NT2/D1 (cell line): ENCODE measurements at places on chromosomes 12 and 14.

GRCh38 chr14:38291681-38292467 lies 36.0 kb upstream of the CLEC14A start:
- no peak for DNase-seq

- no peak for DNase-seq
Observed at GRCh38 chr12:46438719-46439319, 66.2 kb upstream of the SLC38A2 start.

DNA sequence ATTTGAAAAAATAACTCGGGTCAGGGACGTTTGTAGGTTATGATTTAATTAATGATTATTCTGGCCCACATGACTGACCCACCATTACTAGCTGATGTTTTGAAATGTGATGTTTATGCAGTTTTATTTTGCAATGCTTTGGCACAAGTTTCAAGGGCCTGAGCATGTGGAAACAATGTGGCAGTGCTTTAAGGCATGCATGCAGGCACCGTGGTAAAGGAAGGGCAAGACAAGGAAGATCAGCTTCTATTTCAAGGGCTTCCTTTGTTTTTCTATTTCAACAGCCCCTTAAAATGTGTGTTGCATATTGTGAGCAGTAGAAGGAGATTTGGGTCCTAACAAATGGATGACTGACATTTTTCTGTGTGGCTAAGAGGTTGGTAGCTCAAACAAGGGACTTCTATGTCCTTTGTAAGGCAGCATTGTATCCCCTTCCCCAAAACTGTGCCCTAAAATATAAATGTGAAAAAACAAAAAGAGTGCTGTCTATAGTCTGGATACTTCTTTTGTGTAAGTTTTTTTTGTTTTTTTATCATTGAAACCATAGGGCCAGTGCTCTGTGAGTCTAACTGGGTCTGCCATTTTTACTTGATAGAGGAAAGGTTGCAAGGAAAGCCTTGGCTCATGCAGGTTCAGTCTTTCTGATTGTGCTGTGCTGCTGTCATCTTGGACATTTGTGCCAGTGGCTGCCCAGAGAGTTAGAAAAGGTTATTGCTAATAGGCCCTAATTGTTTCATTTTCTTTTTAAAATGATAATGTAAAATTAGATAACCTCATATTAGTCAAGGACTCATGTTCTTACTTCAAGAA lies 103.5 kb downstream of the FGD4 start:
- DNase-seq = peak; percentile 35

GRCh38 chr14:74089251-74090020 lies 4.7 kb downstream of the LIN52 start:
- no peak for DNase-seq

- no peak for DNase-seq
Observed at GRCh38 chr14:68785534-68786490, 7.1 kb downstream of the ZFP36L1 start.

GRCh38 chr12:112168561-112168971 lies 43.2 kb downstream of the TRAFD1 start:
- no peak for DNase-seq

DNA sequence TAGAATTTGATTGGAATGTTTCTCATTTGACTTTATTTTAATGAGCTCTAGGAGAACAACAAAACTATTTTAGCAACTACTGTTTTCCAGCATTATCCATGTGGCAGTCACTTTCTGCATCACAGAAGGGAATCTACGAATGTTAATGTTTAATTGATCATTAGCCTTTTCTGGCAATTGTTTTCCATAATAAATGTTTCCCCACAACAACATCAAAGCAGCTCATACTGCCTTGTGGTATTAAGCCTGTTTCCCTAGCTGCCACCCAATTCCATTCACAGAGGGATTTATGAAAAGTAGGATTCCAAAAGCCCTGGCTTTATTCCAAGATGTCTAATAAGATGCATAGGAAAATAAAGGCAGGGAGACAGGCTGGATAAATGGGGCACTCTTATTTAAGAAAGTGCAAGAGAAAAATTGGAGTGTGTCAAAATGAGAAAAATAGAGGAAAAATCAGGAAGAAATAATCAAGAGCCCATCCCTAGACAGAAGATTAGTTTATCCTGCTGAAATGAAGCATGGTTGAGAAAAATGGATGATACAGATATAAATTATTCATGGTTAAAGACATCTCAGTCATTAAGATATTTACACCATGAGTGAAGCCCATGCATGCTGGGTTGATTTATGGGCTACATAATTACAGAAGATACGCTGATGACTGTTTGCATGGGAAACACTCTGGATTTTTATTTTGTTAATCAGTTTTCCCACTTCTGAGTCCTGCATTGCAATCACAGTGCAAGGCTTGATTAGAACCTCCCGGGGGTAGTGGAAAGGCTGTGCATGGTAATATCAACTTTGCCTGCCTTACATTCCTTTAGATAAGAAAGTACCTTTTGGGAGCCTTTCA lies 180.3 kb downstream of the HELB start:
- DNase-seq = no peak

GRCh38 chr12:115708801-115709200 lies 568.7 kb downstream of the MED13L start:
- DNase-seq = no peak

DNA sequence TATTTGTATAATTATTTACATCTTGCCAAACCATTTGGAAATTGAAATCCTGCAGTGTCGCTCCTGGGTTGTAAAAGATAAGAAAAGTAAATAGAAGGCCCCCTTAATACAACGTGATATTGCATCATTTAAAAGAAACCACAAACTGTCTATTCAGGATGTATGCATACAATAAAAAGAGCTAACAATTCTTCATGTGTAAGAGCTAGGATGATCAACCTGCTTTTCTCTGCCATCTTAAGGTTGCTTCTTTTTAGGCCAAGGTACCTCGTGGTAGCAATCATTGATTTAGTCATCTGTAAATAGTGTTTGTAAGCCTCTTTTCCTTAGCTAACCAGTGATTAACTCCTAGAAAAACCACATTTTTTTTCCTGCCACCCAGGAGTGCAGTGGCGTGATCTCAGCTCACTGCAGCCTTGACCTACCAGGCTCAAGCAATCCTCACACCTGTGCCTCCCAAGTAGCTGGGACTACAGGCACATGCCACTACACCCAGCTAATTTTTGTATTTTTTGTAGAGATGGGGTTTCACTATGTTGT lies 3.3 kb upstream of the USP44 start:
- DNase-seq = no peak

DNA sequence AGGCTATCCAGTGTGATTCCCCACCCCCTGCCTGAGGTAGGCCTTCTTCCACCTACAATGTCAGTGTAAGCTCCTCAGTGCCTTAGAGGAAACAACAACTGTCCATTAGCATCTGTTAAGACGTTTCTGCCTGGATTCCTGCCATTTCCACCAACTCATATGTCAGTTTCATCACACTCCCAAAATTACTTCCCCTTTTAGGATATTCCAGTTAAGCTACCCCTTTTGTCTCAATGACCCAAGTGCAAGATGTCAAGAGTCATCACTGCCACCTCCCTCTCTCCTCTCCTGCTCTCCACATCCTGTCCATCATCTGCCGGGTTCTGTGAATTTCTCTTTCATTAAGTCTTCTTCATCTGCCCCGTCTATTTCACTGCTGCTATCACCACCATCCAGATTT lies 189.4 kb downstream of the DPF3 start:
- no peak for DNase-seq

DNA sequence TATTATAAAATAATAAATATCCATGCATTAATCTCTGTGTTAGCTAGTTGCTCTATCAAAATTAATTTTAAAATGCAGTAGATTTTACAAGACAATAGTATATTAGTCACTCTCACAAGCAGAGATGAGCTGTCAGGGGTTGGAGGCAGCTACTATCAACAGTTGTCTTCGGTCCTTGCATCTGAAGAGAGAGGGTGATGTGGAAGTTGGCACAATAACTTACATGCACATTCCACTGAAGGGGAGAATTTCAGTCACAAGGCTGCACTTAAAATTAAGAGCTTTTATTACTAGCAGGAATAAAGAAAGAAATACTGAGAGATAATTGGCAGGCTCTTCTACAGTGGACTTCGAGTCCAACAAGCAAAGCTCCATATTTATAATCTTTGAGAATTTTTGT lies 166.9 kb upstream of the DCN start:
- no peak for DNase-seq

DNA sequence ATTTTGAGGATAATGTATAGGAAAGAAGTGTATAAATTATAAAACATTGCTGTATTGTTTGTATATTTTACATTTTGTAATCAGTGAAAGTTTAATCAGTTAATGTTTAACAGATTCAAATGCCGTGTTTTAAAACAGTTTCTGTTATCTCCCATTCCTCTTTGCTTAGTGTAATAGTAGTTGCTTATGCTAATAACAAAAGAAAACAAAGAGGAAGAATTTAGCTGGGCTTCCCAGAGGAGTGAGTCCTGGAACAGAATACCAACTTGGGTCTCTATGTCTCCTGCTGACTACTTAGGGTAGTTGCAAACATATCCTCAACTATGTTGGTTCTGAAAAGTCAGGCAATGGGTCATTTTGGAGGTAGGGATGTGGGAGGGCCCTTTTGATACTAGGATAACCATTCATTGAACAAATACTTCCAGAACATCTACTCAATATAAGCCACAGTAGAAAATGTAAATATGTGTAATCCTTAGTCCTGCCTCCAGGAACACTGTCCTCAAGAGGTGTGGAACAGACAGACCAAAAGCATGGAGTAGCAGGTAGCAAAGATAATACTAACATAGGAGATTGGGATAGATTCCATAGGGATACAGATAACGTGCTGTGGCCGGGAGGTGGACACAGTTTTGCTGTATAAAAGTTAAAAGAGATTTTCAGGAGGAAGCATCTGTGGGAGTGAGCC lies 36.1 kb upstream of the EVL start:
- no peak for DNase-seq

- no peak for DNase-seq
Observed at GRCh38 chr12:1500095-1500801, 94.1 kb downstream of the FBXL14 start.

- DNase-seq = no peak
Observed at GRCh38 chr12:75571204-75571603, 59.8 kb upstream of the KRR1 start.

DNA sequence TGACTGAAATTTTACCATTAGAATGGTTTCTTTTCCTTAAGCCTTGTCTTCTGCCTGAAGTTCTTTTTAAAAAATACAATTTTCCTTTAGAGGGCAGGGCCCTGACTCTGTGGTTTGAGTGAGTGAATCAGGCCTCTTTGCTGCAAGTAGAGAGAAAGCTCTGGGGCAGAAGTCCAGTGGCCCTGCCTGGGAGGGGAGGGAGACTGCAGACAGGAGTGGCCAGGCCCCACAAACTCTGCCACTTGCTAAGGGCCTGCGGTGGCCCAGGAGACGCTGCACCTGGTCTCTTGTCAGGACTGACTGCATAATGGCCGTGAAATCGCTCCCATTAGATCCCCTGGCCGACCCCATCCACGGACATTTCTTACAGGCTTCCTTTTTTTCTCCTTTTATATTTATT lies 25.5 kb downstream of the TSPAN11 start:
- no peak for DNase-seq

- DNase-seq = no peak
Observed at GRCh38 chr12:121883315-121883660, 5.3 kb upstream of the PSMD9 start.

DNA sequence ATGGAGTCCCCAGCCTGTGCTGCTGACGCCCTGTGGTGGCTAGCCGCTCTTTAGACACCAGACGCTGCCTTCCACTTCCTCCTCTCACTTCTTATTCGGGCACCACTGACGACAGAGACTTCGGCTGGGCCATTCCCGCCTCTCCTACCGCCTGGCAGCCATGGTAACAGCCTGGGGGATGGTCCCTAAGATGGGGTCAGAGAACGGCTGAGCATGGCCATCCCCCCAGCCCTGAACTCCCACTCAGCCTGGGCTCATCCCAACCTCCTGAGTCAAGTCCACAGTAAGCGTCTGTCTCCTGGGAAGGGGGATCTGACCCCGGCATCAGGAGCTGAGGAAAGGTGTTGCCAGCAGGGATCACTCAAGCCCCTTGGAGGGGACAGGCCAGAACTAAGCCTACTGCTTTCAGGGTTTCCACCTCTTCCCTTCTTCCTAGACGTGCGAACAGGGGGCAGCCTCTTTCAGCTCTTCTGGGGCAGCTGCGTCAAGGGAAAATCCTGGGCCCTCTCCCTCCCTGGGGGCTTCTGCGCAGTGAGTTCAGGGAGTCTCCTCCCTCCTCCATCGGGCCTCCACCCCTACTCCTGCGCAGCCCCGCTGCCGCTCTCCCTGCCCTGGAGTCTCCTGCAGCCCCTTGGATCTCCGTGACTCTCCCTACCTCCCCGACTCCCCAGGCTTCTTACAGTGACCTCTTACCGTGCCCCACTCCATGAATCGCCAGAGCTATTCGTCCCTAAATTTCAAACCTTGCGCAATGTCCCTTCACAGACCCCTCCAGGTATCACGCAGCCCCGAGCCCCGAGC lies 643 bp upstream of the TAMALIN start:
- no peak for DNase-seq

- no peak for DNase-seq
Observed at GRCh38 chr14:99737956-99738667, 54.0 kb downstream of the CYP46A1 start.

DNA sequence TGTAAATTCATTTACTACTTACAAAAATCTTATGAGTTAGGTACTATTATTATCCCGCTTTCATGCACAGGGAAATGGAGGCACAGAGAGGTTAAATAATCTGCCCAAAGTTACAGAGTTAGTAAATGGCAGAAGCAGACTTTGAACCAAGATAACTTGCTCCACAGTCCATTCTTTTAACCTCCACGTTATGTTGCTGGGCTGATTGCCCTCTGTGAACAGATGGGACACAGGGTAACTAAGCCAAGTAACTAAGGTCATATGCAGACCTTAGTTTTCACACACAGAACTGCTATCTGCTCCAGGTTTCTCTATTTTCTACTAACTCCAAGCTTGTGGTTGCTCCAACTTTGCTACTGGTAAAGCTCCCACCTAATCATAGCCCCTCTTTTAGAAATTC lies 147.1 kb upstream of the IFNG-AS1 start:
- DNase-seq = no peak

DNA sequence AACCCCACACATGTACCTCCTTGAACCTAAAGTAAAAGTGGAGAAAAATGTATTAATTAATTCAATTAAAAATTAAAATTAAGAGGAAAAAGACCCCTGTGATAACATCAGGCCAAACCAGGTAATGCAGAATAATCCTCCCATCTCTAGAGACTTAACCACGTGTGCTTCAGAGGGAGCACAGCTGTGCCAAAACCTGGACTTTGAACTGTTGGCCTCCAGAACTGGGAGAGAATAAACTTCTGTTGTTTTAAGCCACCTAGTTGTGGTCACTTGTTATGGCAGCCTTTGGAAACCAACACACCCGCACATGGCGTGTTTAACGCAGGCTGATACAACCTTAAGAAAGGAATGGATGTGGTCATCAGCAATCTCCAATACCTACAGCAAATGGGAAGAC lies 23.8 kb downstream of the OAS2 start:
- DNase-seq = no peak

- no peak for DNase-seq
Observed at GRCh38 chr14:42322531-42323284, 716.0 kb downstream of the LRFN5 start.

- DNase-seq = no peak
Observed at GRCh38 chr14:56817396-56817921, 7.2 kb upstream of the OTX2 start.
